NCI-H748 treated with DMSO at 0.1 percent for 48 hours (cell line): ENCODE measurements at places on chromosomes 5 and 9.

DNA sequence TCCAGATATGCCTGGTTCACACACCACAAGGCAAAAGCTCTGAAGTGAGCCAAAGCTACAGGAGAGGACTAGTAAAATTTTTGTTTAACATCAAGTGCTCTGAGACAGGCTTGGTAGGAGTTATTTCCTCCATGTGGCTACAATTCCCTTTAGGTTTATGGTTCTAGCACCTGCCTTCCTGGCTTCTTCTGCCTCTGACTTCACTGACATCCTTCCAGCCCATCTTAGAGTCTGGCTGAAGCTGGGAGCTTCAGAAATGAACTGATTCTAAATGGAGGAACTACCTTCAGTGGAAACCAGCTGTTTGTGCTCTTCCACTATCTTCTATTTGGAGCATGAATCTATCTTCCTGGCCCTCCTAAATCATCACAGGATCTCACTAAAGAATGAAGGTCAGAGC, 215.3 kb upstream of the FBXL7 start:
- no peak for DNase-seq

- no peak for DNase-seq
Measured at GRCh38 chr5:73693573-73694061, 67.6 kb downstream of the ARHGEF28 start.

DNA sequence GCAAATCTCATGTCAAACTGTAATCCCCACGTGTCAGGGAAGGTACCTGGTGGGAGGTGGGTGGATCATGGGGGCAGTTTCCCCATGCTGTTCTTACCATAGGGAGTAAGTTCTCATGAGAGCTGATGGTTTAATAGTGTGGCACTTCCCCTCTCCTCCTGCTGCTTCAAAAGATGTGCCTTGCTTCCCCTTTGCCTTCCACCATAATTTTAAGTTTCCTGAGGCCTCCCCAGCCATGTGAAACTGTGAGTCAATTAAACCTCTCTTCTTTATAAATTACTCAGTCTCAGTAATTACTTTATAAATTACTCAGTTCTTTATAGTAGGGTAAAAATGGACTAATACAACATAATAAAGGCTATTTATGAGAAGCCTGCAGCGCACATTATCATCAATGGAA, 7.1 kb upstream of the CNTRL start:
- DNase-seq: no peak

- DNase-seq: no peak
Measured at GRCh38 chr5:77035950-77036349, 5.7 kb downstream of the AGGF1 start.

DNA sequence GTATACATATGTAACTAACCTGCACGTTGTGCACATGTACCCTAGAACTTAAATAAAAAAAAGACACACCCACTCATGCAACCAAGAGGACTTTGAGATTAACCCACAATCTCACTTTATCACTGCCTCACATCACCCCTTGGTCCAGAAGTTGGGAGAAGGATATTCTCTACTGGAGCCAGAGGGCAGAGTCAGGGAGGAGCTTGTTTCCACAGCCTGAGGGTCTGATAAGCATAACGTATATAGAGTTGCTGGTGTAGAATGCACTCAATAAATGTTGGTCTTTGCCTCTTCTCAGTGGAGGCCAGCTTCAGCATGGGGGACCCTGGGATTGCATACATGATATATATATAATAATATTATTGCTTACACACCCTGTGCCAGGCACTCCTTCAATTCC, 10.1 kb downstream of the KCNV2 start:
- no peak for DNase-seq

GRCh38 chr5:137254119-137255090, 244.7 kb downstream of the SPOCK1 start:
- no peak for DNase-seq

DNA sequence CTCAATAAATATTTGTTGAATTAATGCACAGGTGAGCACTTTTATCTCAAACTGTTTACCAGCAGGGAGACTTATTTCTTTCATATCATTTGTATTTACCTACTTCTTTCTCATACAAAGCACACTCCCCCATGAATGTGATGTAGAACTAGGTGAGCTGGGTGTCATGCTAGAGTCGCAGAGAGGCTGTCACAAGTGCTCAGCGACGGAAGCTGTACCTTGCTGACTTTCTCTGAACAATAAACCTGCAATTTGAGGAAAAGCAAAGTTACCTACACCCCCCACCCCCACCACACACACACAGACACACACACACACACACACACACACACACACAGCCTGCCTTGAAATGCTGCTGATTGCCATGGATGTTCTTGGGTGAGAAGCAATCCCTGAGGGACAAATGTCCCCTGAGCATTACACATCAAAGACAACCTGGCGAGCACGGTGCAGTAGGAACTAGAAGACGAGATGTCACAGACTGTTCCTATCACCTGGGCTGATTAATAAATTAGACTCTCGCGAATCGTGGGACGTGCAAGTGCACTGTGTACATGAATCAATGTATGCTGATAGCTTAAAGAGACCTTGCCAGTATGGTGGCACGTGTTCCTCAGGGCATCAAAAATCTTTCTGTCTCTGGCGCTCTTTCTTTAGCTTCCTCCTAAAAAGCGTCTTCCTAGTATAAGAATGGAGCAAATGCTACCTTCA, 66.1 kb downstream of the BRINP1 start:
- DNase-seq: peak; percentile 66

DNA sequence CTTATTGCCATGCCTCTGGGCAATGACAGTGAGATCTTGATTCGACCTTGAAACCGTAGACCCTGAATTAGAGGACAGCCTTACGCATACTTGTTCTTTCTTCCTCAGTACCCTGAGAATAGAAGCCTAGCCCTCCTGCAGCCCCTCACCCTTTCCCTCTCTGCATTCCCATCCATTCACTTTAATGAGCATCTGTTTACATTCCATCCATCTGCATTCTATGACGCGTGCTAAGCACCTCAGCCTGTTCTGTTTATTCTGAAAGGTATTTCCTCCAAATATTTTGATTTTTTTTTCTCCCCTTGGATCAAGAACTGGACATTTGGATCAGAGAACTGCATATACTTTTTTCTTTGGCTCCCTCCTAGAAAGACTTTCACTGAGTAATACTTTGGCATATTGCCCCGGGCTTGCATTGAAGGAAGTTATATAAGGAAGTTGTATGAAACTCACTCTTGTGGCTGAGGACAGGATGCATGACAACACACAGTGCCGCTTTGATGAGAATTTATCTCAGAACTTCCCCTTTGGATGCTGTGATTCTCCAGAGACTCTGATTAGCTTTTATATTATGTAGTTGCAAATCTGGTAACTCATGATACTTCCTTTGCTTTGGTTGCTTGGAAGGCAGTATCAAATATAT, 15.7 kb downstream of the TMEM8B start:
- no peak for DNase-seq

DNA sequence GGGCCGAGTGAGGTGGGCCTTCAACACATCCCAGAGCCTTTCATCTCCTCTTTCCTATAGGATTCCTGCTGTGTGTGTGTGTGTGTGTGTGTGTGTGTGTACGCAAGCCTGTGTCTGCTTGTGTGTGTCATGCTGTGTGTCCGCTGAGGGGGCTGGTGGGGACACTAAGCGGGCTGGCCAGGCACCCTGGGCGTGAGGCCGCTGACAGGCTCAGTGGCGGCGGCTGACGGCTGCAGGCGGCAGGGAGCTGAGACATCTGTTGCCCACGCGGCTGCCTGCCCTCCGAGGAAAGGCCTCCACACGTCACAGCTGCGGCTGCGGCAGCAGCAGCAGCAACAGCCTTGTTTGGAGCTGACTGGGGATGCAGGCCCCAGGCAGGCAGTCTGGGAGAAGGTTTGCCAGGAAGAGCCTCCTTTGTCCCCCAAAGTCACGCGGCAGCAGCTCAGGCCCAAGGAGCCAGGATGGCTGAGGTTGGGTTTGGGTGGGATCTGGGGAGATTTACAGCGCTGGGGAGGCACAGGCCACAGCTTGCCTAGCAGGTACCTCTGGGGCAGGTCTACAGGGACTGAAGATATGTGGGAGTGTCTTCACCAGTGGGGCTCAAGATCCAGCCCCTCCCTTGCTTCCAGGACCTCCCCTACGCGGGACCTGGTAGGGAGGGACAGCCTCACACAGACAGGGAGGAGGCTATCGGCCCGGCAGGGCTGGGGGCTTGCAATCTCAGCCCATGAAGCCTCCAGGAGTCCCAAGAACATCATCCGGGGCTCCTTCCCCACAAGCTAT, 1.8 kb downstream of the PDLIM4 start:
- no peak for DNase-seq

DNA sequence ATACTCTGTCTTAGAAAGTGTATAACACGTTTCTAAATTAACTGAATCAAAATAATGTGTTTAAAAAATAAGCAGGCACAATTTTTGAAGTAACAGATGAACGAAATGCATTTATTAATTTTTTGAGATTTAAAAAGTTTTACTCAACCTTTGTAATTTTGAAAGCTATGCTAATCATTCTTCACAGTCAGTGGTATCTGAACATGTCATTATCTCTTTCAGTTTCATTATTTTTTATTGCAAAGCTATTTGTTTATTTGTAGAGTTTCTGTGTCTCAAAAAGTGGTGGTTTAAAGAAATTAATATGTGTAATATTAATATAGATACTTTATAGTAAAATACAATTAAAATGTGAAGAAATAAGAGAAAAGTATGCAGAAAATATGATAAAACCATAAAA, 11.2 kb downstream of the CHSY3 start:
- no peak for DNase-seq

- peak; percentile 57 for DNase-seq
Measured at GRCh38 chr5:9498541-9499497, 47.1 kb downstream of the SEMA5A start.

DNA sequence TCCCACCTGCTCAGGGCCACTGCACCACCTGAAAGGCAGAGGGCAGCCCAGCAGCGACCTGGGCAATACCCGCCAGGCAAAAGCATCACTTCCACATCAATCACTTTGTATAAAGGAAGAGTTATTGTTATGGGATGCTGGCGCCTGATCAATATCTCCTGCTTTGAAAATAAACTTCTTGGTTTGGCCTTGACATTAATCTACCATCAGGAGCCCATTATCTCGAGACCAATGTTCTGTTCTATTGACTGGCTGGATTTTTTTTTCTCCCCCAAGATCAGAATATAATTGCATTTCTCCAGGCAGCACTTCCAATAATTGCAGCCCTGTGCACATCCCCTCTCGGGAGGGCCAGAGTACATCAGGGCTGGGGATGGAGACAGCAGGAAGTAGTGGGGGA, 44.4 kb upstream of the SAP30L start:
- DNase-seq: no peak

GRCh38 chr5:109849478-109850088, 159.9 kb downstream of the MAN2A1 start:
- DNase-seq: no peak

GRCh38 chr5:139486201-139486600, 3.6 kb upstream of the STING1 start:
- no peak for DNase-seq

GRCh38 chr9:37602817-37603216, 10.4 kb upstream of the TOMM5 start:
- no peak for DNase-seq

- DNase-seq: no peak
Measured at GRCh38 chr9:14156046-14156445, 157.9 kb downstream of the NFIB start.

DNA sequence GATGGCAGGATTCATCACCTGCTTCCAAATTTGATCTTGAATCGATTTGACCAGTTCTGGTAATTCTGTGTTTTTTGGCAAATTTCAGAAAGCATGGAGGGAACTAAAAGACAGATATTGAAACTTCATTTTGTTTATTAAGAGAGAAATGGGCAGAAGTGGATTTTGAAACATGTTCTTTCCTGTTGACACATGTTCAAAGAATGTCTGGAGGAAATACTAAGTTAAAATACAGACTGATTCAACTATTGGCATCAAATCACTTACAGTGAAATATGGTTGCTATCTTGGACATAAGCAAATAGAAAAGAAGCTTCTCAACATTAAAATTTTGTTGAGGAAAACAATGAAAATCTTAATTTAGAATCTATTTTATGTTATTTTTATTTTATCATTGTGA, 19.3 kb upstream of the GZMK start:
- DNase-seq: no peak

DNA sequence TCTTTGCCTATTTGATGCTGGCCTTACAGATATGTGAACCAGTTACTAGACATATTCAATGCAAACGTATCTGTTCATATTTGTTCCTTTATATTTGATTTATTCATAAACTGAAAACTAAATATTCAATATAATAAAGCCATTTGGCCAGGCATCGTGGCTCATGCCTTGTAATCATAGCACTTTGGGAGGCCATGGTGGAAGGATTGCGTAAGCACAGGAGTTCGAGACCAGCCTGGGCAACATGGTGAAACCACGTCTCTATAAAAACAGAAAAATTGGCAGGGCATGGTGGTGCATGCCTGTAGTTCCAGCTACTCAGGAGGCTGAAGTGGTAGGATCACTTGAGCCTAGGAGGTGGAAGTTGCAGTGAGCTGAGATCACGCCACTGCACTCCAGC, 49.2 kb upstream of the CTNNAL1 start:
- DNase-seq: no peak

DNA sequence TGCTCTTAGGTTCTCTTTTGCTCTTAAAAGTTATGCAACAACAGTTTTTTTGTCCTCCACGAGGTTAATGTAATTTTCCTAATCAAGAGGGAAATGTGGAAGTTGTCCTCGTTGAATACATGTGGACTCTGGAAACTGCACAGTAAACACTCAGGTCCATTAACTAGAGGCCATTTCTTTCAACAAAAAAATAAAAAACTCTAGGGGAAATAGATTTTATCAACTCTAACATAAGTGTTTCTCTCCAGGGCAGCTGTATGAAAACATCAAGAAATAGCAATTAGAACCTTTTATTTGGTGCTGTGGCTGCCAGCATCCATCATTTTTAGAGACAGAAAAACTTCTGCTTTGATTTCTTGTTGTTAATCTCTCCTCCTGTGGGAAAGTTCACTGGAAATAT, 288.6 kb downstream of the ICE1 start:
- peak; percentile 89 for DNase-seq

DNA sequence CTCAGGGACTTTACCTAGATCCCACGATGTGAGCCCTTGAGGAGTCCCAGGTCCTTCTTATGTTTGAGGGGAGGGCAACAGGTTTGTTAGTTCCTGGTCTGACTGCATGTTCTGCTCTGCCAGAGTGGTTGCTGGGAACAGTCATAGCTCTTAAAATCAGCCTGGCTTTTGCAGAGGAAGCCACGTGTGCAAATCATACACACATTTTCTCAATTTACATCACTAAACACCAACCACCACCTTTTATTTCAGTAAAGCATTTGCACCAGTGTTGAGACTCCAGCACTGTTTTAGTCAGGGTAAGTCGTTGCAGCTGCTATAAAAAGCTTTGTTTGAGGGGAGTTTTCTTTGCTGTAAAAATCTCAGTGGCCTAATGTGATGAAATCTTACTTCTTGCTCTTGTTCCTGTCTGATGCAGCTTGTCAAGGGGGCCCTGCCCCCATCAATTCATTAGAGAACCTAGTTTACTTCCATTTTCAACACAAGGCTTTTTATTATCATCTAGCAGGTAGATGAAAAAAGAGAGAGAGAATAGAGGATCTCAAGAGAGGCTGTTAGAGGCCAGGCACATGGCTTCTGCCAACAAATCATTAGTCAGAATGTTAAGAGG, 70.3 kb upstream of the VCAN start:
- DNase-seq: no peak

- DNase-seq: no peak
Measured at GRCh38 chr9:24502206-24502937, 43.3 kb downstream of the IZUMO3 start.

- DNase-seq: no peak
Measured at GRCh38 chr9:93110311-93110855, 14.4 kb downstream of the CARD19 start.

GRCh38 chr5:17860660-17861315, 226.5 kb downstream of the TAF11L14 start:
- DNase-seq: no peak

- DNase-seq: no peak
Measured at GRCh38 chr9:16310278-16311110, 560.0 kb downstream of the BNC2 start.
